Left ventricle myocardium superior (tissue), 1 donor: ENCODE measurements at places on chromosomes 12 and 14. TPM values are rescaled to one million over a fixed set of nuclear protein-coding genes. Genes with fewer than 3 reads are reported as not detected.

DNA sequence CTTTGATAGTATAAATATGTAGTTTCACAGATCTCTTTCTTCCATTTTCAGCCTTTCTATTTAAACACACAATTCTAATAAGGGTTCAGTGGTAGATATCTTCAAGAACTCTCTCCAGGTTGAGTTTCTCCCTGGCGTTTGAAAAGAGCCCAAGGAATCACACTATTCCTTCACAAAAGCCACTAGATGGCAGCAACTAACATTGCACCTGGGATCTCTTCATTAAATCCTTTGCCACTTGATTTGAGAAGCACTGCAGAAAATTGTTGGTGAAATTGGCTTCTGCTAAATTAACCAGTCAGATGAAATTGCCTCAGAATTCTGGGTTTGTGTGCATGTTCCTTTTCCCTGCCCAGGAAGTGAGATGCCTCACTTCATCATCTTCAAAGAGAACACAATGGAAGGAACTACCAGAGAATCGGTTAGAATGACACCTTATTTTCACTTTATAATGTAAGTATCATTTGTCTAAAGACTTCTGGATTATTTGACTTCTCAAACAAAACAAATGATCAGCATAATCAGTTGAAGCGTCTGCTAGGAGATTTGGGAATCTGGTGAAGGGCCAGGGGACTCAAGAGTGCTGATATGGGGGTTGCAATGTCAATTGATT lies 6.8 kb downstream of the CCDC198 start:
- no peak for DNase-seq

GRCh38 chr12:121531356-121531750 lies 49.5 kb downstream of the KDM2B start:
- no peak for DNase-seq

- no peak for DNase-seq
Measured at GRCh38 chr12:19288603-19289244, 150.6 kb upstream of the AEBP2 start.

DNA sequence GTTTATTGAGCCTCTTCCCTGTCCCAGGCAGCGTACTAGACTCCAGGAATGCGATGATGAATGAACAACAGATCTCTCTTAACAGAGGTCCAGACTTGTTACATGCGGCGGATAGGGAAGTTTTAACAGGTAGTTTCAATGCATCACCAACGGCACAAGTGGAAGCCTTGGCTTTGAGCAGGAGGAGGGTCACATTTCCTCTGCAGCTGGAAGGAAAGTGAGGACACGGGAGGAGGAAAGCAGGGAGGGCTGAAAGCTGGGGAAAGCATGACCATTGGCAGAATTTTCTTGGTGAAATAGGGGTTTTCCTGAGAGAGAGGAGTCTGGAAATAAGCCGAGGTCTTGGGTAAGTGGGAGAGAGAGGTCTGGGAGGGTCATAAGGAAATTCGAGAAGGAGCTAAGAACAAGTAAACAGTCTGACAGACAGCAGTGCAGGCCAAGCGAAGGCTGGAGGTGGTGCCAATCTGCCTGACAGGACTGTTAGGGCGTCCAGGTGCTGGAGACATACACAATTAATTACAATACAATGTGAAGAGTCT lies 15.4 kb downstream of the BHLHE41 start:
- no peak for DNase-seq

DNA sequence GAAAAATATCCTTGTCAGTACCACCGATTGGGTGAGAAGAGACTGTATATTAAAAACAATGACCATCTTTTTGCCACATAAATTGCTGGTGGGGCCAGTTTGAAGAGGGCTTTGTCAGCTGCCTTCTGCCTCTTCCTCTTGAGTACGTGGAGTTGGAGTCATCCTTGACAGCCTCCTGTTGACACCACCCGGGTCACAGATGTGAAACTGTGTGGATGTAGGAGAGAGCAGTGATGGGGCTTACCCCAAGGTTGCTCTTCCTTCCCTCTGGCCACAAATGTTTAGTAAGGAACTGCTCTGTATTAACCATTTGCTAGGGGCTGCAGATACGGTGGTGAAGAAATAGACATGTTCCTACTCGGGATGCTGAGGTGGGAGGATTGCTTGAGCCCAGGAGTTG lies 12.2 kb downstream of the PTPN11 start:
- no peak for DNase-seq

DNA sequence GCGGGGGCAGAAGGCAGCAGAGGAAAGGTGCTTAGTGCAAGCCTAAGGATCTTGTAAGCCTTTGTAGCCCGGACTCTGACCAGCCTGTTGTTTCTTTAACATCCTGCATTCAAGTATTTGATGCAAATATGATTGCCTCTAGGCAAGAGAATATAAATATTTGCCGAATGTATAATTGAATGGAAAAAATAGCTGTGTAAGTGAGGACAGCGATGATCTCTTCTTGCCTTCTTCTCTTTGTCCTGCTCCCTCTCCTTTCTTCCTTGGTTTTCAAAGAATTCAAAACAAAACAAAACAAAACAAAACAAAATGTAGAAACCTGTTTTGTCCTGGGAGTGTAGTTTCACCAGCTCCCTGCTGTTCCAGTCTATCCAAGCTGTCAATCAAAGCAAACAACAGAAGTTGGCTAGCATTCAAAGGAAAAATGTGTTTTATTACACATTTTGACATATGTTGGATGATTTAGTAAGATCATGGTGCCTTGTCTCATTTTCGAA lies 74.9 kb upstream of the CPM start:
- DNase-seq: no peak

GRCh38 chr12:130922511-130922953 lies 31.2 kb upstream of the ADGRD1 start:
- no peak for DNase-seq

DNA sequence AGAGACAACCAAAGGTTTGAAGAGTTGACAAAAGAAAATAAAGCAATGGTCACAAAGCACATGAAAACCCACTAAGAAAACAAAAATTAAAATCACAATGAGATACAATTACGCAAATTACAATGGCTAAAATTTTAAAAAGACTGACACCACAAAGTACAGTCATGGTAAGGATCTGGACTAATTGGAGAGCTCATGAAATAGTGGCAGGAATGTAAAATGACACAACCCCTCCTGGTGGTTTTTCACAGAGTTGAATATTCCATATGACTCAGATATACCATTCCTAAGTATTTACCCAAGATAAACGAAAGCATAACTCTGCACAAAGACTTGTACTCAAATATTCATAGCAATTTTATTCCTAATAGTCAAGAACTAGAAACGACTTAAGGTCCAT lies 65.9 kb downstream of the NOVA1 start:
- DNase-seq: no peak

DNA sequence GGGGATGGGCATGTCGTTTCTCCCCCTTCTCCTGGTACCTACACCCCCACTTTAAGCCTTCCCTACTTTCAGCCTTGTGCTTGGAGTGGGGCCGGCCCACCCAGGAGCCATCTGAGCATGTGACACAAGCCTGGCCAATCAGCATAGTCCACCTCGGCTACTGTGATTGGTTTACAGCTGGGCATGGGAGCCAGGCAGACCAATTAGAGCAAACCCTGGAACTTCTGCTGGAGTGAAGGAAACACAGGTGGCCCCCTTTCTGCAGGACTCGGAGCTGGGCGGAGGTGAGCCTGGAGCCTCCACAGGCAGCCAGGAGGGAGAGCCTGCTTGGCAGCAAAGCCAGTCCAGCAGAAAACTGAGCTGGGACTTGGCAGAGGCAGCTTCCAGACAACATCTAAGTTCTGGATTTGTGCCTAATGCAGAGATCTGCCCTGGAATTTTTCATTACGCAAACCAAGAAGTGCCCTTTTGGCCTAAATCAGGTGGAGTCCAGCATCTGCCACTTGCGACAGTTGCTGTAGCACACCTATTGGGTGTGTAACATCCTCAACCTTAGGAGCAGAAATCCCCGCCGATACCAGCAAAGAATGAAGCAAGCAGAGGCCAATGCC lies 59.5 kb downstream of the SCARB1 start:
- DNase-seq: peak; percentile 39

GRCh38 chr12:96236221-96236822 lies 42.1 kb downstream of the ELK3 start:
- peak; percentile 67 for DNase-seq

GRCh38 chr12:84814664-84815245 lies 97.8 kb downstream of the SLC6A15 start:
- DNase-seq: no peak

DNA sequence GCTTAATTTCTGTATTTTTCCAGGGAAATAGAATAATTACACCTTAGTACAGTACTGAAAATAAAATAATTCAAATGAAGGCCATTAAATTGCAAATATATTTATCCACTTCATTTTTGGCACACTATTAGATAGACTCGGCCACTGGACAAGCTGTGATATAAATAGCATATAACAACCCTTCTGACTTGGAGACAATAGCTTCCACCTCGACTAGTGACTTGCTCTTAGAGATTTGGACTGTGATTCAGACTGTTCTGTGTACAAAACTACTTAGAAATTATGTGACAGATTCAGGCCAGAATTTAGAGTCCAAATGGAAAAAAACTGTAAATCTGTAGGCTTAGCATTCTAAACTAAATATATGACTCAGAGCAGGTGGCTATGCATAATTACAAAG lies 949.9 kb downstream of the LRFN5 start:
- no peak for DNase-seq

GRCh38 chr14:52060080-52060479 lies 8.8 kb downstream of the NID2 start:
- DNase-seq: peak; percentile 39

DNA sequence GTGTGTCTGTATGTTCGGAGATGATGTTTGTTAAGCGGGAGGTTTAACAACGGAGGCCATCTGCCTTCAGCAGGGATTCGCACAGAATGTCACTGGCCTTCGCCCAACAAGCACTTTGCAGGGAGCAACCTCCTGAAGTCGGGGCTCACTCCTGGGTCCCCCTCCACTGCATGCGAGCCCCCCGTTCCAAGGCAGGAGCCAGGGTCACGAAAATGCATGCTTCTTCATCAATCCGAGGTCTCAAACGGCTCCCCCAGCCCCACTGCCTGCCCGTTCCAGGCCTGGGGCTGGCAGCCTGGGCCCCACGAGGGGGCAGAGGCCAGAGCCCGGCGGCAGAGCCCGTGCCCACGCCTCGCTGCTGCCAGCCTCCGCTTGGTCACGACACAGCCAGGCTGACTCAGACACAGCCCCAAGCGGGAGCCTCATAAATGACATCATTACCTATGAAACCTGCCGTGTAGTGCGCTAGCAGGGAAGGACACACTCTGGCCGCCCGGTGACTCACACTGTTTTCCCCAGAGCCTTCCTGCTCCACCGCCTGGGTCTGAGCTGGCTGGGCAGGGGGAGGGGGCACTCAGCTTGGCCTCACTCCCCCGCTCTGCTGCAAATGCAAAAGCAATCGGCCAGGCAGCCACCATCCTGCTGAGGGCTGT lies 169.5 kb upstream of the RTL1 start:
- no peak for DNase-seq

GRCh38 chr12:68119724-68120211 lies 39.8 kb downstream of the IFNG start:
- no peak for DNase-seq

DNA sequence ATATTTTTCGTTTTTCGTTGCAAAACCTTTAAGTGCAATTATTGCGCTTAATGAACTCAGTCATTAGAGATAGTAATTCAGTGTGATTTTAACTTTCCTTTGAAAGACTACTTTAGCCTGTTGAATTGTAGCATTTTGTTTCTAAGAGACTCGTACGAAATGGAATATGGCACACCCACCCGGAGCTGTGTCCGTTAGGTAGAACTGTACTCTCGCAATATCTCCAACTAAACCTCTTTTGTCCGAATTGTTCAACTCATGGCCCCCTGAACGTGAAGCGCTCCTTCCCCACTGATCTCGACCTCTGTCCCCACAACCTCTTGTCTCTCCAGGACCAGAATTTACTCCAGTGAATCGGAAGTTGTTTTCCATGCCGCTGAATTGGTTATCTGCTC lies 800 bp downstream of the PCNX4 start:
- no peak for DNase-seq

DNA sequence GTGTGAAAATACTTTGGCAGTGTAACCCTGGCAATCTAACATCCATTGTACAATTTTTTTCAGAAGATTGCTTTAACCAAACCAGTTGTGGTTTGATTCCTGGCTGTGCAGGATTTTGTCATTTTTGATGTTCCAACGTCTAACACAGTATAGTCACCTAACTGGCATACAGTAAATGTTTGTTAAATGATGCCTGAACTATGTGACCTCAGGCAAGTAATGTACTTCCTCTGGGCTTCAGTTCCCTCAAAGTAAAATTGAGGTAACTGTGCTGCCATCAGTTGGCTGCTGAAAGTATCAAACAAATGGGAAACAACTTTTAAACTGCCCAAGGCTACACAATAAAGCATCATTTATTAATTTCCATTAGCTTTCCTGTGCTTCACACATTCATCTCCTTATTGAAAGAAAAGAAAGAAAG lies 4.3 kb downstream of the TM7SF3 start:
- no peak for DNase-seq

DNA sequence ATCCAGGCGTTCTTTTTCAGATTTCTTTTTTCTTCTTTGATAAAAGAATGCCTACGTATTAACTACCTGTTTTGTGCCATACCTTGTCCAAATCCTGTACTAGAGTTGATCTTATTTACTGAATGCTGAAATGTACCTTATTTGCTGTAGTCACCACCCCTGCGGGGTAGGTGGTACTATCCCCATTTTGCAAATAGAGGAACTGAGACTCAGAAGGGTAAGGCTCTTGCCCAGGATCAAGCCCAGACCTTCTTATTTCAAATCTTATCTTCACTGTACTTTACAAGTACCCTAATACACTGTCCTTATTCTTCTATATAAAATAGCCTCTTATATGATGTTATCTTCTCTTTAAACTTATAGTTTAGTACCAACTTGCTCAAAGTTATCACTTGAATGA lies 206.5 kb downstream of the SLC41A2 start:
- DNase-seq: no peak

GRCh38 chr14:86333493-86333892 lies 803.5 kb downstream of the FLRT2 start:
- DNase-seq: no peak

GRCh38 chr12:10088031-10088430 lies 10.8 kb downstream of the CLEC1A start:
- DNase-seq: no peak

DNA sequence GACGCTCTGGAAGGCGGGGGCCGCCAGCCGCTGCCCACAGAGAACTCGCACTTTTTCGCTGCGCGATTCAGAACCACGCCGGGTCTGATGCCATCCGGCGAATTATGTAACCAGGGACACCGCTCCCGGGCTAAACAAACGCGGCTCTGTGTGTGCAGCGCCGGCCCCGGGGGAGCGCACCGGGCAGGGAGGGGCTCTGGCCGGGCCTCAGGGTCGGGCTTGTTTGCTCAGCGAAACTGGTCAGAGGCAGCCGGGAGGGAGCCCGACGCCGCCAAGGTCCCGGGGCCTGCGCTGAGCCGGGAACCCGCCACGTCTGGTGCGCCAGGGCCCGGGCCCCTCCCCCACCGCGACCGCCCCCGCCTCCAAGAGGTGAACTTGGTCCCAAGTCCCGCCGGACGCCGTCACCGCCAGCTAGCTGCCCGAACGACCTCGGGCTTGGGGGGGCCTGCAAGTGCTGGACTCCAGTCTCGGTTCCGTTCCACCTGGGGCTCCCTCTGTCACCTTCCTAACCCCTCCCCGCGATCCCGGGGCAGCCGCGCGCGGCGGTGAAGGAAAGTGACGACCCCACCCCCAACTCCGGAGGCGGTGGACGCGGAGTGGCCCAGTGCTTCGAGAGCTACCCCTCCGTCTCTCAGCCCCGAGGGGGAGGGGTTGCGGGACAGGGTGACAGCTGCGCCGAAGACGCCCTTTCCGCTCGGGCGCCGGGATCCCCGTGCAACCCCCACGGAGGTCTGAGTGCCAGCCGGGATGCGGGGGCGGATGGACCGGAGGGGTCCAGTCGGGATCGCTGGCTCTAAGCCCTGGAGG lies 848 bp downstream of the CTDSP2 start:
- peak; percentile 87 for DNase-seq

Gene AMDHD1
- 0.35 TPM for total RNA-seq

Gene IL22
- not detected for total RNA-seq

Gene HELB
- total RNA-seq: 0.99 TPM
